ENCODE measurements at places on chromosomes 6 and 20.

DNA sequence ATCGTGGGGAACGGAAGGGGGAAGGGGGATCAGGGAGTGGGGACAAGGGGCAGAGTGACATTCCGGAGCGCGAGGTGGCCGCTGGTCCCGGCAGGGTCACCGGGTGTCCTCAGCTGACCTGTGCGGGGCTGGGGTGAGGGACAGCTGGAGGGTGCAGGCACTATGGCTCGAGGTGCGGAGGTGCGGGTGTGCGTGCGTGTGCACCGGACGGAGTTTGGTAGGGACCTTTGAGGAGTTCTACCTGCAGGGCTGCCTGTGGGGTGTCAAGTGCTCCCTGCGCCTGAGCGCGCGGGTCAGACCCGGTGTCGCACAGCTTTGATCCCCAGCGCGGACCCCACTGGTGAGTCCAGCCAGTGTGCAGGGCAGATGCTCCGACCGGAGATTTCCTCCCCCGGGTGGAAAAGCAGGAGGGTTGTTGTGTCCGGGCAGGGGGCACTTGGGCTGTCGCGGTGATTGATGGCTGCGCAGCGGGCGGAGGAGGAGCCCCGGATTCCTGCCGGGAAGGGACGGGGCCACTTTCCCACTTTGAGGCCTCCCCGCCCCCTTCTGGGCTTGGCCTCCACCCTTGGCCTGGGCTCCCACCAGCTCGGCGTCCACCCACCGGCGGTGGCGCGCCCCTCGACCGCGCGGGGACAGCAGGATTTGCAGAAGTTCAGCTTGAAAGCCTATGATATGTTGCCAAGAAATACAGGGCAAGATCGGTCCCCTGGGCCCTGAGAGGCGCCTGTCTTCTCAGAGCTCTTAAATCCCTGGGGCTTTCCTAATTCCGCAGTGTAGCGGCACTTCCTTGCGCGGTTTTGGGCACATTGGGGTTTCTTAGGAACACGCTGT, 658 bp downstream of the RIN2 start:
- DNase-seq, result no peak

GRCh38 chr6:11492464-11493290, 44.9 kb upstream of the TMEM170B start:
- DNase-seq, result no peak

GRCh38 chr20:23161968-23162696, 76.0 kb upstream of the CD93 start:
- no peak for DNase-seq

GRCh38 chr20:19497064-19497463, 261.0 kb upstream of the RIN2 start:
- no peak for DNase-seq

GRCh38 chr6:3797231-3798054, 45.9 kb upstream of the PXDC1 start:
- DNase-seq, result no peak

DNA sequence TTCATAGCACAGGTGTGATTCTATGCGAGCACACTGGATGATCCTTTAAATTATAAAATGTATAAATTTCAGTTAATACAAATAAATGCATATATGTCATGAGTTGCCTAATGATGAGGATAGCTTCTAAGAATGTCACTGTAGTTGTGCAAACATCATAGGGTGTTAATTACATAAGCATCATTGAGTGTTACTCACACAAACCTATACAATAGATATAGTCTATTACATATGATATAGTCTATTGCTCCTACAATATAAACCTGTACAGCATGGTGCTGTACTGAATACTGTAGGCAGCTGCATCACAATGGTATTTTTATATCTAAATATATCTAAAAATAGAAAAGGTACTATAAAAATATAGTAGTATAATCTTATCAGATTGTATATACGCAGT, 159.0 kb downstream of the PTPRK start:
- DNase-seq, result no peak

GRCh38 chr6:165774903-165775601, 112.0 kb upstream of the PDE10A start:
- DNase-seq, result no peak

DNA sequence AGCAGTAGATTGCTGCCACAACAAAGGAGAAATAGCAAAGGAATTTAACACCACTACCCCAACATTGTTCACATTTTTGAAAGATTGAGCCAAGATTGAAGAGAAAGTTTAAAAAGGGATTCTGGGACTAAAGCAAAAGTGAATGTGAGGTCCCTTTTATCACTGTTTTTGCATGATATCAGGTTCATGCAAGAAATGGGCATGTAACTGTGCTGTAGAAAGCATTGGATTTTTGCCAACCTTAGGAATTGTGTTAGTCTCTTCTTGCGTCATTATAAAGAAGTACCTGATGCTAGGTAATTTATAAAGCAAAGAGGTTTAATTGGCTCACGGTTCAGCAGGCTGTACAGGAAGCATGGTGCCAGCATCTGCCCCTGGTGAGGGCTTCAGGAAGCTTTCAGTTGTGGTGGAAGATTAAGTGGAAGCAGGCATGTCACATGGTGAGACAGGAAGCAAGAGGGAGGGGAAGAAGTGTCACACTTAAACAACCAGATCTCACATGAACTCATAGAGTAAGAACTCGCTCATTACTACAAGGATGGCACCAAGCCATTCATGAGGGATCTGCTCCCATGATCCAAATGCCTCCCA, 4.6 kb upstream of the GJB7 start:
- DNase-seq, result no peak

DNA sequence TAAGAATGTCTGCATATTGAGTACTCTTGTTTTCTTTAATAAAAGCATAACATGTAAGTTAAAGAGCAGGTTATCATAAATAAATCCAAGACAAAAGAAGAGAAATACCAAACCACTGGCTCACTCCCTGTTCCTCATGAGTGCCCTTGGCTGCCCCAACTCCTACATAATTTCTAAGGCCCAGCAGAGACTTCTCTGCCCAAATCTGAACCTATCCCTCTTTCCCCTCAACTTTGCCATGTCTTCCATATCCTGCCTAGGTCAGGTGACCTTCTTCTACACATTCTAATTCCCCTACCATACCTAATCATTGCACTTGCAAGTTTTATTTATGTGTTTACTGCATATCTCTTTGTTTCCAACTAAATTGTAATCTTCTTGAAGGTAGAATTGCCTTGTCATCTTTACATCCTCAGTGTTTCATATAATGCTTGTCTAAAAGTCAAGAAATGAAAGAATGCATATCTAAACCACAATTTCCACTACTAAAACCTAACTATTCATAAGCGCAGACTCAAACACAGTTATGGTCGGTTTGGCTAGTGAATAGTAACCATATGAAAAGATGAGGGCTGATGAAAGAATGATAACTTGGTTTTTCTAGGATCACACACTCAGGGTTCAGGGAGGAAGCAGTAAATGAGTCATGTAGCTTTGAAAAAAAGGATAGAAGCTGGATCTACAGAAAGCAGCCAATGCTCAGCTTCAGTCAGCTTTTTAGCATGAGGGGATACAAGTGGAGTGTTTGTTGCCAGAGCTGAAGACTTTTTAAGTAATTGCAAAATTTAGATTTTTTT, 53.3 kb upstream of the EYA4 start:
- DNase-seq, result no peak

- DNase-seq, result no peak
Measured at GRCh38 chr6:125853756-125854155, 63.0 kb downstream of the NCOA7 start.

GRCh38 chr20:41371371-41371770, 4.8 kb upstream of the EMILIN3 start:
- DNase-seq, result no peak

GRCh38 chr6:46135176-46135575, 5.4 kb downstream of the ENPP4 start:
- DNase-seq, result no peak
